ENCODE measurements at places on chromosomes 2 and 18. TPM values are rescaled to one million over a fixed set of nuclear protein-coding genes. Genes with fewer than 3 reads are reported as not detected.

The PEX13 gene
- total RNA-seq, result 26.2 TPM

The SF3B6 gene
- total RNA-seq, result 89.5 TPM

The DSG2 gene
- total RNA-seq, result 8.9 TPM

The CFC1 gene
- not detected for total RNA-seq

The DES gene
- 0.15 TPM for total RNA-seq

The GALNT3 gene
- total RNA-seq, result 0.08 TPM

The GALNT13 gene
- 0.45 TPM for total RNA-seq

The COLEC12 gene
- total RNA-seq, result 49.6 TPM

The GNLY gene
- total RNA-seq, result not detected

The NBAS gene
- 105 TPM for total RNA-seq

The DNAH7 gene
- 0.53 TPM for total RNA-seq

The KIAA2012 gene
- under 0.01 TPM for total RNA-seq

The MYL12A gene
- 1,536 TPM for total RNA-seq

The ACKR3 gene
- total RNA-seq, result 45.9 TPM

Measured in smooth muscle cell of the coronary artery (primary cell).